ENCODE measurements at places on chromosomes 6 and 20.

DNA sequence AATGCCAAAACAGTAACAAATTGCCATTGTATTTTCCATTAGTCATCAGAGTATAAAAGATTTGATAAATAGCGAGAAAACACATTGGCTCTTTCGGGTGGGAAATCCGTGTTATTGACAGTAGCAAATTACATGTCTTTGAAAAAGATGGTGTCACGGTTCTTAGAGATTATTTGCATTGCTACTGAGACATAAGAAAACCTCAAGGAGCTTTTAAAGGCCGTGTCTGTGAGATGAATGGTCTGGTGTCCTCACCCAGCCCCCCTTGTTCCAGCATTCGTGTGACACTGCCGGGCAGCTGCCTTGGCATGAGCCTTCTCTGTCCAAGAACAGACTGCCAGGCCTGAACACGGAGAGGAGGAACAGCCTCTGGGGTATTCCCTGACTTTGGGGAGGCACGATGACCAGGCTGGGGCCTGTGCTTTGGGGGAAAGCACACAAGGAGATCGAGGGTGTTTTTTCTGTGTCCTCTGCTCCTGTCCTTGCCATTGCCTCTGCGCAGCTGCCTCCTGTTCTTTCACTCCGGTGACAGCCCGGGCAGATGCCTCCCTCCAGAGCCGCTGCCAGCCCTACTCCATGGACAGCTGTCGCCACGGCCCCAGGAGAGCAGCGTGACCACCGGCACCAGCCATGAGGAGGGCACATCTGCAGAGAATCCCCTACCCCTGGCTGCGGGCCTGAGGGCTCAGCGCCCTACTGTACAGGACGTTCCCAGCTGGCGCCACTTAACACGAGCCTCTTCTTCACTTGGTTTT is 167.7 kb upstream of the CDYL start:
- peak; percentile 39 for DNase-seq

- no peak for DNase-seq
These were observed 140.8 kb upstream of the CARMIL1 start for GRCh38 chr6:25138233-25138933.

DNA sequence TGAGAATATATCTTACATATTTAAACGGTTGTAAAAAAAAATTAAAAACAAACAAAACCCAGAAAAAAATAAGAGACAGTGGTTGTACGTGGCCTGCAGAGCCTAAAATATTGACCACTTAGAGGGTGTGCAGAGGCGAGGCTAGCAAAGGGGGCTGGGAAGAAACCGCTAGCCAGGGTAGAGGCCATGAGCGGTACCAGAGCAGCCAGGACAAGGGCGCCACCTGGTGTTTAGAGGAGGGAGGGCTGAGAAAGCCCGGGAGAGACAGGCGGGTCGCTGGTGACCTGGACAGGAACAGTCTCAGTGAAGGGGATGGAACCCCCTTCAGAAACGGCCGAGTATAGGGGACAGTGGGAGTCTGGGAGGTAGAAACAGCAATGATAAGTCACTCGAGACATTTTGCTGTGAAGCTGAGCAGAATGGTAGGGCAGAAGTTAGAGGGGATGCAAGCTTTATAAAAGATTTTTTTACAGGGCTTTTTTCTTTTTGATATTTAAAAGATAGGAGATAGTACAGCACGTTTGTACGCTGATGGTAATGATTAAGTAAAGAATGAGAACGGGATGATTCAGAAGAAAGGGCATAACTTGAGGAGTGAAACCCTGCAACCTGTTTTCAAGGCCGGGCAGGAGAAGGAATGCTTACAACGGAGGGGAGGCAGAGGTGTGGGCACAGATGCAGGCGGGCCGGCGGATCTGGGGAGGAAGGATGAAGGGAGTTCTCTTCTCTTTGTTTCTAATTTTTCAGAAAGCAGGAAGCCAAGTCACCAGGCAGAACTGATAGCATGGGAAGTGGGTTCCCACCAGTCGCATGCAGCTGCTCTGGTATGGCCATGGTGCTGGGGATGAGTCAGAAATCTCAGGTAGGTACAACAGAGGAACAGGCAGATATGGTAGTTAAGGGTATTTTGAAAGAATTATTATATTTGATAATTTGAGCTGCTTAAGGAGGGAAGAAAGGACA is 76.2 kb downstream of the FAM229B start:
- peak; percentile 16 for DNase-seq

DNA sequence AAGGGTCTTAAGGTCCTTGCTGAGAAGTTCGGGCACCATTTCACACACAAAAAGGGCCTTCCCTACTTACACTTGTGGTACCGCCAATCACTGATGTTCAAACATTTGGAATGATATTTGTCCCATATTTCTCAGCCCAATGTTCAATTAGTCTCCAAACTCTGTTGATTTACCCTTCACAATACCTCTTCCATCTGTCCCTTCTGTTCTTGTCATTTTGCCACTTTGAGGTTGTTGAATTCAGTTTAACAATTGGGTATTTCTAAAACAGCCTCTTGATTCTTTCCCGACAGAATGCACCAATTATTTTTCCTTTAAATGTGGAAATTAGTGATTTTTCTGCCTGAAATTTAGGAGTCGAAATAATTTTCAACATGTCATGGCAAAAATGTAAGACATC is 46.2 kb downstream of the NOX3 start:
- DNase-seq: peak; percentile 18

DNA sequence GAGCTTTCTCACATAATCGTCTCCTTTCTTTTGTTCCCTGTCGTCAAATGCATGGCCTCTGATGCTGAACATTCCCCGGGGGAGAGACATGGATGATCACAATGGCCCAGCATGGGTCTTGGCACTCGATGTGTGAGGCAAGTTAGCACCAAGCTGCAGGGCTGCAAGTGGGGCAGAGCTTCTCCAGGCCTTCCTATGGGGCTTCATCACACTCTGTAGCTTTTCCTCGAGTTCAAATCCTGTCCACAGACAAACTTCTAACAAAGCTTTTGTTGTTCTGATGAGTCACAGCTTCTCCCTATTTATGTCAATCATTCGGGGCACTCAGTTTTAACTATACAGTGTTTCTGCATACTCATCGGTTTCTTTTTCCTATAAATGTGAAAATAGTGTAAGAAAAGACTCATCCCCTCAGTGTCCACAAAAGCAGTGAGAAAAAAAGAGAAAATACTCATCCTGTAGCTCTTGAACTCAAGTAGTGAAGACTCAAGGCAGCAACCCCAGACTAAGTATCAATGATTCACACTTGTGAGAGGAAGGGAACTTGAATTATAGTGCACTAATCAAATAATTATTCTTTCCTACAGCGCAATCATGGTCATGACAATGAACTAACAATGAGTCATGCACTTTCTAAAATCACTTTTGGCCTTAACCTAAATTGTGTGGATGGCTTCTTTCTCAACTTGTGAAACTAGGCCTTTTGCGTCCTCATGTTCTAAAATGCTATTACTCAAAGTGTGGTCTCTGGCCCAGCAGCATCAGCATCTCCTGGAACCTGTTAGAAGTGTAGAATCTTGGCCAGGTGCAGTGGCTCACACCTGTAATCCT is 68.4 kb upstream of the NOX3 start:
- no peak for DNase-seq

DNA sequence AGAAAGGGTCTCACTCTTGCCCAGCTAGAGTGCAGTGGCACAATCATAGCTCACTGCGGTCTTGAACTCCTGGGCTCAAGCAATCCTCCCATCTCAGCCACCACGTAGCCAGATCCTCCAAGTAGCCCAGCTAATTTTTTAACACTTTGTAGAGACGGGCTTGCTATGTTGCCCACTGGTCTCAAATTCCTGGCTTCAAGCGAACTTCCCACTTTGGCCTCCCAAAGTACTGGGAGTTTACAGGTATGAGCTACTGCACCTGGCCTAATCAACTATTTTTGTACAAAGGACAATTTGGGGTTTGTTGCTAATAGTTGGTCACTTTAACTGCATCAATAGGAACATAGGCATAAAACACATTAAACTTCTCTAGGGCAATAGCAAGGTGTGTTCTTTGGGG is 29.9 kb upstream of the SYNCRIP start:
- no peak for DNase-seq

DNA sequence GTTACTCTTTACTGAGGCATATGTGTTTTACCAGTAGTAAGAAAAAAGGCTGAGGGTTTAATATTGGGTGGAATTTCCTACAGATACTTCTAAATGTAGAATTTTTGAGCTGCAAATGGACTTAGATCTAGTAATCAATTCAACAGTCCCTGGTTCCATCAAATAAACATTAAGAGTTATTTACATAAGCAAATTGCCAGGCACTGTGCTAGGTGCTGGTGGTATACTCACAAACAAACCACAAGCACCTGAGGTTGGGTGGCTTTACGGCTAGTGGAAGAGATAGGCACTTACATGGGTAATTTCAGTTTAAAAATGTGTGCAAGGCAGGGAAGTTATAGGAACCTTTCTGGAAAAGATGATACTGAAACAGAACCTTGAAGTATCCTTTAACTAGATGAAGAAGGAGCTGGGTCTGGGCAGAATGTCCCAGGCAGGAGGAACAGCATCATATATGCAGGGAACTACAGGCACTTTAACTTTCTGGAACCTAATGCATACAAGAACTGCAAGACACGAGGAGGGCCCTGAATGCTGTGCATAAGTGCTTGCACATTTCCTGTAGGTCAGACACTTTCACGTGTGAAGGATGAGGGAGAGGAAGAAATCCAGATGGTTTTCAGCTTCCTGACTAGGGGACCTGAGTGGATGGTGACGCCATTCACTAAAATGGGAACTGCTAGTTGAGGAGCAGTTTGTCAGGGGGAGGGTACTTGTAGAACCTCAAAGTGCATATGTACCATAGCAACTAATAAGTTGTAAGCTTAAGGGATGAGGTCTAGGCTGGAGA is 4.5 kb downstream of the CCN6 start:
- DNase-seq: no peak

DNA sequence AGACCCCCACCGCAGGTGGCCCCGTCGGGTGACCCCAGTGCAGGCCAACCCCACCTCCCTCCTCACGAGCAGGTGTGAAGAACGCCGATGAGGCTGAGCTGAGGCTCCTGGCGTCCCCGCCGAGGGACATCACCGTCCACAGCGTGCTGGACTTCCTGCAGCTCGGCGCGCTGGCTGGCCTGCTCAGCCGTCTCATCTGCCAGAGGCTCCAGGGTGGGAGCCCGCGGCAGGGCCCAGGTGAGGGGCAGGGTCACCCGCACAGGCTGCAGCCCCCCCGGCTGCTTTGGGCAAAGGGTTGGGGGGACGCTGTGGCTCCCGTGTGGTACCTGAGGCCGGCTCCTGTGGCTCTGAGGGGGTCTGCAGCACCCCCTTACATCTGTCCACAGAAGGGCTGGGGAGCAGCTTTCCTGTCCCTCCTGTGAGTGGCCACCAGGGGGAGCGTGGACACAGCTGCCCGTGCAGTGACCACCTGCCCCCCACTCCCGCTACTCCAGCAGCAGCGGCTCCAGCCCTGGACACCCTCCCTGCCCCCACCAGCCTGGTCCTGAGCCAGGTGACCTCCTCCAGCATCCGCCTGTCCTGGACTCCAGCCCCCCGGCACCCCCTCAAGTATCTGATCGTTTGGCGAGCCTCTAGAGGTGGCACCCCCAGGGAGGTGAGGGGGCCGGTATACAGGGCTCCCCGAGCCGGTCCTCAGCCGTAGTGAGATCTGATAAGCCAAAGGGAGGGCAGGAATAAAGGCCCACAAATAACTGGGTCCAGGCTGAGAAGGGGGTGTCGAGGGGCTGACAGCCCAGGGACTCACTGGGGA is 16.5 kb downstream of the COL20A1 start:
- no peak for DNase-seq

- DNase-seq: no peak
These were observed 67.2 kb downstream of the OPRM1 start for GRCh38 chr6:154106251-154106650.

DNA sequence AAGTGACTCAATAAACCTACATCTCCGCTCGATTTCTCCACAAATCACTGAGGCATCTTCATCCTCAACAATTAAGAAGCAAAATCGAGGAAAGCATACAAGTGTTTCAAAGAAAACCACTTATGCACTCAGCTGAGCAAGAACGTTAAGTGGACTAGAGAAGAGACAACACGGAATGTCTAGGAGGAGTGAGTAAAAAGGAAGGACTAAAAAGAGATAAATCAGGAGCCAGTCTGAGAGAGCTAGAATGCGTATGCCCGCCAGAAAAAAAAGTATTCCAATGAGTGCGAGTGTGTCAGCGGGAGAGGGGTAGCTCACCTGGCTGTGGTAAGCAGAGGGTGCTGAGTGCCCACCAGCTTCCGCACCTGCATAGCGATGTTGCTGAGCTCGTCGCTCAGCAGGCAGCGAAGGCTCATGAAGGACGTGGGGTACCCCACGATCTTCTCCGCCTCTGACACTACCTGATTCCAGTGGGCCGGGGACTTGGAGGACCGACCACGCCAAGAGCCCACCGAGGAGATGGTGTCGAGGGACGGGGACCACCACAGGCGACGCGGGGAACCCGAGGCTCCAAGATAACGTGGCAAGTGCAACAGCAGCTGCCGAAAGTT is 587 bp downstream of the PDSS2 start:
- DNase-seq: no peak

DNA sequence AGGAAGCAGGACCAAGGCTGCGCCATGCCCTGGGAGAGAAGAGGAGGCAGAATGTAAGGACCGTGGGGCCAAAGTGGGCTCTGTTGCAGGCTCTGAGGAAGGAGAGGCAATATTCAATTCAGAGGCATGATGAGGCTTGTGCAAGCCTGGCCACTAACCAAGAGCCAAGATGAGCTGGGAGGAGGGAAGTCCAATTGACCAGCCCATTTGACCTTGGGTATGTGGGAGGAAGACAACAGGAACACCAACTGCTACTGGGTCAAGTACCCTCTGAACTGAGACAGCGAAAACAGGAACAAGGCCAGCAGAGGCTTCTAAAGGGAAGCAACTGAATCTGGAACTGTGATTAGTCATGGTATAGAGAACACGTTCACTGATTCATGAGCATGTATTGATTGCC is 779.6 kb downstream of the MAFB start:
- no peak for DNase-seq

DNA sequence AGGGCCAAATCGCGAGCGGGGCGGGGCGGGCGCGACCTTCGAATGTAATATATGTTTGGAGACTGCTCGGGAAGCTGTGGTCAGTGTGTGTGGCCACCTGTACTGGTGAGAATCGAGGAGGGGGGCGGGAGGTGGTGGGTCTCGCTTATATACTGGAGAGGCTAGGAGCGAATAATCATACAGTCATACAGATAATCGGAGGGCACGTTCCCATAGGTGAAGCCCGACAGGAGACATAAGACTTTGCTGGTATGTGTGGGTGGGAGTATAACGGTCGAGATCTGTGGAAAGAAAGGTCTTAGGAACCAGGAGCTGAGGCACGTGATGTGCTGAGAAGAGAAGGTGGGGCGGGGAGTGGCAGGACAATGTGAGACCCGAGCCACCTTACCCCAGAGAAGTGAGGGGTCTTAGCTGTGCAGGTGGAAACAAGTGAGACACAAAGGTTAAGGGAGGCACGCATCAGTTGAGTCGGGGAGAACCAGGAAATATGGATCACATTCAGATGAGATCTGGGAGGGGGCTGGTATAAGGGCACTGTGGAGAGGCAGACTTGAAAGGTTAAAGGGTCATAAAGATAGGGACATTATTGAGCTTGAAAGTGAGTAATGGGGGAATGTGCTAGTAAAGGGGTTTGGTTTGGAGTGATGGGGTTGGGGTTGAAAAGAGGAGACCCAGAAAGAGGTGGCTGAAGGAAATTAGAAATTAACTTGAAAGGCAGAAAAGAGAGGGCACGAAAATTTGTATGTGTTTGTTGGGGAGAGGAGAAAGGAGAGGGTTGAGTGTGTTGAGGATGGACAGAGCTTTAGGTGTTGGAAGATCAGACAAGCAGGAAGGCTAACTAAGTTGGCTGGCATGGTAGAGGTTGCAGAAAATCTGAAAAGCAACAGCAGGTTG is 589 bp downstream of the RNF5 start:
- DNase-seq: no peak

GRCh38 chr6:150491131-150491810 is 108.4 kb upstream of the PLEKHG1 start:
- DNase-seq: no peak

- no peak for DNase-seq
These were observed 62.4 kb upstream of the QKI start for GRCh38 chr6:163352011-163352685.

Data from NCI-H446 treated with DMSO at 0.1 percent for 48 hours (cell line).